ENCODE measurements at places on chromosomes 3 and 15. TPM values are rescaled to one million over a fixed set of nuclear protein-coding genes. Genes with fewer than 3 reads are reported as not detected.

DNA sequence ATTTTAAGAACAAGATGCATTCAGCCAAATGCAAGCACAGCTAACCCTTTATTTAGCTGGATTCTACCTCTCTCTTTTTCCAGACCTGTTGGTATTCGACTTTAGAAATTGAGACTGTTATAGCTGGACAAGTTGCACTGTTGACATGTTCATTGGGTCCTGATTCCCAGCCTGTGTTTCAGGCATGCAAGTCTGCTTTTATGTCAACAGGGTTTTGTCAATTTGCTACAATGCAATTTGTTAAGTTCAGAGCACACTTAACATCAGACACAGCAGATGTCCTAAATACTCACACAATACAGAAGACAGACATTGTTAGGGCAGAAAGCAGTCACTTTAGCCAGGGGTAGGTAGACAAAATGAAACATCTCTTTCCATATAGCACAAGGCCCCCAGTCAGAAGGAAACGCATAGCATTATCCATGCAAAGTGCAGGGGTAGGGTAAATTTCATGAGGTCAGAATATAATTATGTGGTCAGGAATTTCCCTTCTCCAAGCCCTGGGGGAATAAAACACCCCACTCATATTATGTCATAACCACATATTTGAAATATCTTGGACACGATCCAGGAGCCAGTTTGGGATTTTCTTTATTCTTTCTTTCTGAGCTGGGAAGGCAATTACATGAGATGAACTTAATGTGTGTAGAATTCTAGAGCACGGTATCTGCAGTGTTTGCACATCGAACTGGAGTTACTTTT is 504.1 kb downstream of the NTRK3 start:
- DNase-seq: peak; percentile 92

DNA sequence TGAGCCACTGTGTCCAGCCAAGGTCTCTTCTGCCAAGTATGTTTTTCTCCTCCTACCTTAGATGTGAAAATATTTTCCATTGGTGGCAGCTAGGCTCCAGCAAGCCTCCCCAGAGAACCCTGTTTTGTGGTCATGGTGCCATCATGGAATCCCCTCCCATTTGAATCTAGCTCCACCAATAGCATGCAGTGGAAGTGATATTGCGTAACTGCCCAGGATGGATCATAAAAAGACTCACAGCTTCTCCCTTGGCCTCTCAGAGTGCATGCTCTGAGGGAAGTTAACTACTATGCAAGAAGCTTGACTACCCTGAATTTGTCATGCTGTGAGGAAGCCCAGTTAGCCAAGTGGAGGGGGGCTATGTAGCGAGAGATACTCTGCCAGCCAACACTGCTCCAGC is 27.5 kb downstream of the CRYGS start:
- DNase-seq: no peak

DNA sequence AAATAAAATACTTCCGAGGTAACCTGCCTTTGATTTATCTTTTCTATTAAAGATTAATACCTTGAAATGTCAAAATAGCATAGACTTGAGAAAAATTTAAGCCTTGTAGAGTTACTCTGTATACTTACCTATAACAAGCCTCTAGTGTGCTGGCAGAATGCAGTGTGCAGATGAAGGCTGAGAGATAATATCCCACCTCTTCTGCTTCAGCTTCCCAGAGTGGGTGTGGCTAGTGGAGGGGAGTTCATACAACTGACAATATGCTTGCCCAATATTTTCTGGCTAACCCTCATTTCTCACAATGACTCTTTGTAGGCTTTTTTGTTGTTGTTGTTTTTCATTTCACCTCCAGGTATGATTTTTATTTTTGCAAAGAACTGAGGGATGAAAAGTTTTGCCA is 15.7 kb upstream of the ZBTB20 start:
- no peak for DNase-seq

DNA sequence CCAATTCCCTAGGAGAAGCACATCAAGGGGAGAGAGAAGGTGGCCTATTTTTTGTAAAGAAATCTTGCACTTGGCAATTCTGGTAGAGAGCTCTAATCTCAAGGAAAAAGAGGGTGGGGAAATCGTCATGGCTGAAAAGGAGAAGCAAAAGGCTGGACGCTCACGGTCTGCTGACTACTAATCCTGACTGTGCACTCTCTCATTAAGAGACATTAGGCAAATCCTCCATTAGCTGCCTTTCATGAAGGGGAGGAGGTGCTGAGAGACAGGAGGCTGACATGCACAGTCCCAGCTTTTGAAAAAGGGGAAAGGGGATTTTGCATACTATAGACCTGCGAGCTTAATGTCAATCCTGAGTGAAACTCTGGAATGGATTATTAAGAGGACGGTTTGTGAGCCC is 170.0 kb downstream of the NR2F2 start:
- DNase-seq: no peak

DNA sequence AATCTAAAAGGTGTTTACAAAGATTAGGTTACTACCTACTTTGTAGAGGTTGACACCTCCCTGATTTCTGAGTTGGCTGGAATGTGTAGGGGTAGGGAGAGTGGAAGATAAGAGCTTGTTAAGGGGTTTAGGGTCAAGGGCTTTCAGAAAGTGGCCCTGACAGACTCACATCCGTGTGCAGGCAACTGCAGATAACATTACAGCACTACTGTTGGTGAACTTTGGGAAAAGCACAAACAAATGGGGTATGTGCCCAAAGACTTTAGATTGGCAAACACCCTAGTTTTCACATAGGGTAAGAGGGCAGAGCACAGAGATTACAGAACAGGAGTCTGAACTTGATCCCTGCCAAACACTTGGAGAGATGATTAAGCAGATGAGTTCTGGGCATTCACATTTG is 375.7 kb downstream of the EPHB1 start:
- no peak for DNase-seq

GRCh38 chr15:61063875-61064320 is 165.2 kb downstream of the RORA start:
- DNase-seq: no peak

- peak; percentile 15 for DNase-seq
Observed at GRCh38 chr3:131082871-131083863, 56.5 kb downstream of the NEK11 start.

- DNase-seq: no peak
Observed at GRCh38 chr3:184676927-184677326, 34.9 kb downstream of the MAGEF1 start.

DNA sequence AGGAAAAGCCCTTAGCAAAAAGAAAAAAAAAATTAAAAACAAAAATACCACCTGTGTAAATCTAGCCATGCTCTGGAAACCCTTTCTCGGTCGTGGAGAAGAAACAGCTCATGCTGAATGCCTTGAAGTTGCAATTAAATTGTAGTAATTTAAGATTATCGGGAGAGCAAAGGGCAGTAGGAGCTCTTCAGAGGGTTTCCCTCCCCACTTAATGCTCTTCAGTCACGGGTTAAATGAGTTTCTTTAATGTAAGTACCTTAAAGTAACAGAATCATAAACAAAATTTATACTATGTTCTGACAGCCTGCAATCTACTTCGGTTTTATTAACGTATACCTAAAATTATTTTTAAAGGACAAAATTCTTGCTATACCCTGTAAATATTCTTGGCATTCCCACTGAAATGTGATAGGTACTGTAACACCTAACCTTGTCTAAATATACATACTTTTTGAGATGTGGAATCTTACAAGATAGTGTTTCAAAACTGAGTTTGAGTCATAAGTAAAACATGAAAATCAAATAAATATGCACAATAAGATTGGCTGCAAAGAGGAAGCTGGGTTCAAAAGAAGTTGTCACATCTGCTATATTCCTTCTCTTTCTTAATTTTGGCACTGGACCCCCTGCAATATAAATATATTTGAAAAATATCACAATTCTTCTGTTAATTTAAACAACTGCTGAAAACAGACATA is 5.3 kb downstream of the FOXP1 start:
- DNase-seq: peak; percentile 55

- peak; percentile 50 for DNase-seq
Observed at GRCh38 chr3:160486459-160486869, 36.9 kb upstream of the TRIM59 start.

GRCh38 chr3:42758126-42758525 is 14.9 kb downstream of the CCDC13 start:
- no peak for DNase-seq

- no peak for DNase-seq
Observed at GRCh38 chr15:83700082-83700481, 46.2 kb downstream of the ADAMTSL3 start.

DNA sequence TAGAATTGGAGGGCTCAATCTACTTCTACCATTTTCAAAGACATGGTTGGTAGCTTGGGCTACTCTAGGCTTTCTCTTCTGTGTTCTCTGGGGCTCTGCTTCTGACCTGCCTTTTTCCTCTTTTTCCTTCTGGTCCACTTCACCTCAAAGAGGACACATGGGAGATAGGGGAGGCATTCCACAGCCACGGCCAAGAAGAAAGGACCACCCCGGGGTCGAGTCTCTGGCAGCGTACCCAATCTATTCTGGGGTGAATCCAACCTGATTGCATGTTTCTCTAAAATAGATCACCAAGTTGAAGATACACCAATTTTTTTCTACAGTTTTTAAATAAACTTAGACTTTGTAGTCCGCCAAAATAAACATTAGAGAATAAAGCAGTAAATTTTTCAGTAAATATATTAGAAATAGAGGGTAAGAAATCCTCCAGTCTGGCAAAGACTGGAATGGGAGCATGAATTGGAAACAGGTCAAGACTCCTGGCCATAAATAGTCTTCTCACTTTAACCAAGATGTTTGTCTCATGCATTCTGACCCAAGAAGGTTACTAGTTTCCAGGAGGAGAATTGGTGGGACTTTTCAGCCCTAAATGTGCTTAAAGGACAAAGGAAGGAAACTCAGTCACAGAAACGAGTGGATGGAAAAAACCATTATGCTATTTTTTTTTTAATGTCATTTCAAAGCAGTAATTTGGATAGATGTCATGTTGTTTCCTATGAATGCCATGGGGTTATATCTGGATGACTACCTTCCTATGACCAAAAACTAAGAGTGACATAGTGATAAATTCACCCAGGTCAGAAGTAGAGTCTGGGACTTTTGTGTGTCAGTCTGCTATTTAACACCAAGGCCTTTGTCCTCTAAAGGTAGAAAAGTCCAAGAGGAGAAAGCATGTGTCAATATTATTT is 71.3 kb upstream of the PHLDB2 start:
- no peak for DNase-seq

- no peak for DNase-seq
Observed at GRCh38 chr3:33936171-33936920, 137.9 kb downstream of the PDCD6IP start.

- DNase-seq: no peak
Observed at GRCh38 chr3:184524981-184525336, 36.6 kb upstream of the EPHB3 start.

DNA sequence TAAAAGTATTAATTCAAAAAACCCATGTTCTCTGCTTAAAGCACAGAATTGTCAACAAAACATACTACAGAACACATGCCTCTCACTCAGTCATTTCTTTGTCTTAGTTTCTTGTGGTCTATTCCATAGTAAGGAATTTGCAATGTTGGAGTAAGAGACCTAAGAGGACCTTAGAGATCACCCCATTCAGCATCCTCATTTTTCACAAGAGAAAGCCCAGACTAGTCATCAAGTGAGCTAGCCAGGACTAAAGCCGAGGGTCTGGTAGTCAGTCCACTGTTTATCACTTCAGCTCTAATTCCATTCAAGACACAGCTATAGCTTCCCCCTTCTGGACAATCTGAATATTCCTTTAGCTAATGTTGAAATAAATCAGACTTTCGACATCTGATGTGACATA is 601.1 kb downstream of the FHIT start:
- no peak for DNase-seq

DNA sequence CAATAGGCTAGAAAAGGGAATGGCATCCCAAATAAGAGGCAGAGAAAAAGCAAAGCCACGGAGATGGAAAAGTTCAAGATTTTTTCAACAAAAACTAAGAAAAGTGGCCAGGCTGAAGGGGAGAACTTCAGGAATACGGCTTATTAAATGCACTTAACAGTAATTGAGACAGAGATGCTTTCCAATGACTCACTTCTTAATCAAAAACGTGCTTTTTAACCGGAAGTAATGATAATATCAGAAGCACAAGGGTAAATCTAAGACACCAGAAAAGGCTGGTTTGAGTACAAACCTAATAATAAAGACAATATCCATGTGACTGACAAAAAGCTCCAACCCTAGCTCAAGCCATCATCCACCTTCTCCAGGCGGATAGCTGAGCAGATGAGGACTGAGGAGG is 24.8 kb upstream of the ACTC1 start:
- no peak for DNase-seq

GRCh38 chr3:197547306-197548011 is 8.3 kb downstream of the BDH1 start:
- no peak for DNase-seq

DNA sequence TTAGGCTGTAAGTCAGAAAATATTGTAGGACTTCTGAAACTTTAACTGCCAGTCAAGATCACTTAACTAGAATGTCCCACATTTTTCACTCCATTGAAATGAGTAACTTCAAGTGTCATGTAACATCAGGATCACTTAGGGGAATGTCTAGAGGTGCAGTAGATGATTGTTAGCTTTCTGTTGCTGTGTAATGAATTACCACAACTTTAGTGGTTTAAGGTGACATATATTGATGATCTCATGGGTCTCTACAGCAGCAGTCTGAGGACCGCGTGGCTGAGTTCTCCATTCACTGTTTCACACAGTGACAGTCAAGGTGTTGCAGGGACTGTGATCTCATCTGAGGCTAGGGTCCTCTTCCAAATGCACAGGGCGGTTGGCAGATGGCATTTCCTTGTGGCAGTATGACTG is 82.7 kb downstream of the SLC25A26 start:
- no peak for DNase-seq

- DNase-seq: peak; percentile 62
Observed at GRCh38 chr15:90664650-90665287, 52.4 kb upstream of the BLM start.

GRCh38 chr3:9291821-9292410 is 42.5 kb upstream of the SRGAP3 start:
- no peak for DNase-seq

GRCh38 chr3:168028086-168028485 is 67.6 kb downstream of the GOLIM4 start:
- no peak for DNase-seq

Gene ANKRD63
- polyA plus RNA-seq: not detected

Gene FEZF2
- polyA plus RNA-seq: 0.02 TPM

Gene GPR15
- polyA plus RNA-seq: not detected

Gene DNAJA4
- 2.3 TPM for polyA plus RNA-seq

Gene RMDN3
- 18.9 TPM for polyA plus RNA-seq

Gene STRIT1
- not detected for polyA plus RNA-seq

Gene DNAJC13
- polyA plus RNA-seq: 50.8 TPM

Gene PLAAT1
- 0.18 TPM for polyA plus RNA-seq

Gene ATP13A4
- polyA plus RNA-seq: 0.01 TPM

Gene XIRP1
- polyA plus RNA-seq: 0.05 TPM

Gene TEX264
- 34.3 TPM for polyA plus RNA-seq

Gene ERC2
- 0.25 TPM for polyA plus RNA-seq

Gene C2CD4A
- not detected for polyA plus RNA-seq

Gene GRK7
- polyA plus RNA-seq: not detected

Gene TGM4
- polyA plus RNA-seq: not detected

Measured in fibroblast of lung (primary cell).